ENCODE measurements at places on chromosomes 6 and 20.

- DNase-seq: no peak
Measured at GRCh38 chr6:38273325-38273724, 366.4 kb downstream of the BTBD9 start.

DNA sequence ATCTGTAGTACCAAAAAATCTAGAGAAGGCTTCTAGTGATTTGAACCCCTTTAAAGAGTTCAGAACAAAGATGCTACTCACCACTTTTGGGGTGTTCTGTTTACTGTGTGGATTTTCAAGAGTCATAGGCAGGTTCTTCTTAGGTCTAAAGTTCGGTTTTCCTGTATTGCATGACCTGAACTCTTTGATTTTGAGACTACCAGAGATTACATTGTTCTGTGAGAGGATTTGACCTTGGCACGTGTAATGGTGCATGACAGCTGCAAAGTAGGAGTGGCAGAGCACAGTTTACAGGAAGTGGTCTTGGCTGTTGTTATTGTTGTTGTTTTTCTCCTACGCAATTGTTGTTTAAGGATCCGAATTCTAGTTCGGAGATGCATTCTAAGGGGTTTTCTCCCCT lies 592.7 kb downstream of the EPHA7 start:
- DNase-seq: no peak

DNA sequence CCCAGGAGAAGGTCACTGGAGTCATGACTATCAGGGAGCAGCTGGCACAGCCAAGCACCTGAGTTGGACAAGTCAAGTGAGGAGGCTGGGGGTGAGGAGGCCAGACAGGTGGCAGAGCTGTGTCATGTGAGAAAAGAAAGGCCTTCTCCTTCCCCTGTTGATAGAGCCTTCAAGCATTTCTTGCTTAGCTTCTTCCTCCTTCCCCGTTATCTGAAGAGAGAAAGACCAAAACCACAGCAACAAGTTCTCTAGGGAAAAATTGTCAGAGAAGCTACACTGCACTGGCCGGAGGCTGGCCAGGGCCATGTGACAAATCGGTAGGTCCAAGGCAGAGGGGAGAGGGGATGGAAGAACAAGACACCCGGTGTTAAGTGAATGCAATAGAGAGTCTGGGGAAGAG lies 202.1 kb upstream of the PRDM1 start:
- no peak for DNase-seq

DNA sequence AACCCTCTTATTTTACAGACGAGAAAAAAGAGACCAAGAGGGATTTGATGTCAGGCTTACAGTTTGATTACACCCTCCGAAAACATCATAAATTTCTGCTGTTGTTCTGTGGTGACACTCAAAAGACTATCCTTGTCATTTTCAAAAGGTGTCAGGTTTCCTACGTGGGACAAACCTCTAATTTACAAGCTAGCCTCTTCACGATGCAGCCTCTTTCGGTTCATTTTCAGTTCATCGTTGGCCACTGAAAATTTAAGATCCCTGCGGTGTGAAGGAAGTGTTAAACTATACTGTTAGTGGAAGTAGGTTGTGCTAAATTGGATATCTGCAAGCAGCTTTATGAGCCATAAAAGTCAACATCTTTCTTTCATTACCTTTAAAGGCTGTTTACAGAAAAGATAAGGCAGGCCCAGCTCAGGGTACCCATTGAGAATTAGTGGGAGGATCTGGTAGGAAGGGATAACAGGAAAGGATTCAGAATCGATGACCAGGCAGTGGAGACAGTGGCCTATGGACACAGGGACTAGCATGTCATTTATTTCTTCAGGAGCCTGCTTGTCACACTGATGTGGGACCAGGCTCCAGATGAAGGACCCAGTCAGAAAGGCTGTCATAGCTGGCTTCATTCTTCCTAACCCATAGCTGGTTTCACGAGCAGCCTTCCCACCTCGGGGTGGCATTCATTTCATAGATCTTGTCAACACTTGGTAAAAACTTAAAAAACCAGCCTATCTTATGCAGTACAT lies 329.1 kb upstream of the SOX4 start:
- DNase-seq: no peak

GRCh38 chr6:139064981-139065665 lies 36.6 kb downstream of the ABRACL start:
- DNase-seq: no peak

DNA sequence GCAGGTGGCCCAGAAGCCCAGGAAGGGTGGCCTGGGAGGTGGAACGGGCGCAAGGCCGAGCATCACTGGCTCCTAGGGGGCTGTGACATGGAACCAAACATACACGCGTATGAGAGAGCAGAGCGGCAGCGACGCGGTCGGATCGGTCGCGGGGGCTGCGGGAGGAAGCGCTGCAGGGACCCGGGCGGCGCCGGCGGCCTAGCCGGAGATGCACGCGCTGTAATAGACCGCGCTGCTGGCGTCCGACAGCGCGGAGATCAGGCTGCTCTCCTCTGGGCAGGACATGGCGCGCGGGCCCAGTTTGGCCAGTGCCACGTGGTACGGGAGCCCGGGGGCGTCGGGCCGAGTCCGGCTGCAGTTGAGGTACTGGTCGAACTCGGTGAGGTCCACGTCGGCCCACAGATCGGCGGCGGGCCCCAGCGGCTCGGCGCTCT lies 1.5 kb downstream of the SOX18 start:
- DNase-seq: no peak

- no peak for DNase-seq
Measured at GRCh38 chr6:158109748-158110147, 58.3 kb downstream of the SERAC1 start.

DNA sequence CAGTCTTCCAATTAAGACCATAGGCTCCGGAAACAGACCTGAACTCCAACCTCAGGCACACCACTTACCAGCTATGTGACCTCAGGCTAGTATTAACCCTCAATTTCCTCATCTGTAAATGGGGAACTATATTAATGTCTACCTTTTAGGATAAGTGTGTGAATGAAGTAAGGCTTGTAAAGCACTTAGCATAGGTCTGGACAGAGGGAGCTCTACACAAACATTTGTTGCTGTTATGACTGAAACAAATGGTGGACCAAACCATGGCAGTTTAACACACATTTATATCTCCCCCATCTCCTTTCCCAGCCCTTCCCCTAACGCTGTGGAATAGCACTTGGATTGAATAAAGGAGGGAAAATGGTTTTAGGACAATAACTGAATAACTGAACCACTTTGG lies 48.7 kb downstream of the TSHZ2 start:
- no peak for DNase-seq

GRCh38 chr6:116877743-116878142 lies 701 bp downstream of the RFX6 start:
- no peak for DNase-seq

GRCh38 chr6:143684486-143684885 lies 6.7 kb downstream of the PHACTR2 start:
- no peak for DNase-seq

GRCh38 chr20:63648190-63648589 lies 5.0 kb downstream of the STMN3 start:
- no peak for DNase-seq

- DNase-seq: no peak
Measured at GRCh38 chr20:61903575-61904340, 161.9 kb downstream of the TAF4 start.

- no peak for DNase-seq
Measured at GRCh38 chr20:62203378-62204030, 16.6 kb downstream of the HRH3 start.

DNA sequence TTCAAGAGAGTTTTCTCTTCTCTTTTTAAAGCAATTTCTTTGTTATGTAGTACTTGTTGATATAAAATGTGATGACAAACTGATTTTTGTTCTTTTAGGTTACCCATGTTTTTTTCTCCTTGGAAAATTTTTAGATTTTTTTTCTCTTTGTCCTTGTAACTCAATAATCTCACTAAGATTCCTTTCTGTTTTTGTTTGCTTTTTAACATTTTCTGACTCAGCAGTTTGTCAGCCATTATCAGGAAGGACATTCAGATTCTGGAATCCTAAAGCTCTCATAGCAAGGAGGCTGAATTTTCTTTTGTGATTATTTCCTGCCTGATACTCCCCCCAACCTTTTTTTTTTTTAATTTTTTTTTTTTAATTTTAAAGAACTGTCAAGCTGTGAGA lies 75.2 kb upstream of the CITED2 start:
- DNase-seq: no peak

GRCh38 chr6:42091718-42092023 lies 41.3 kb downstream of the TAF8 start:
- no peak for DNase-seq

- no peak for DNase-seq
Measured at GRCh38 chr20:44154521-44155001, 32.4 kb downstream of the JPH2 start.

- DNase-seq: no peak
Measured at GRCh38 chr20:15673206-15673605, 900.0 kb downstream of the KIF16B start.

GRCh38 chr6:36362551-36363370 lies 24.7 kb downstream of the ETV7 start:
- no peak for DNase-seq

- no peak for DNase-seq
Measured at GRCh38 chr20:12729326-12729725, 279.4 kb upstream of the SPTLC3 start.

DNA sequence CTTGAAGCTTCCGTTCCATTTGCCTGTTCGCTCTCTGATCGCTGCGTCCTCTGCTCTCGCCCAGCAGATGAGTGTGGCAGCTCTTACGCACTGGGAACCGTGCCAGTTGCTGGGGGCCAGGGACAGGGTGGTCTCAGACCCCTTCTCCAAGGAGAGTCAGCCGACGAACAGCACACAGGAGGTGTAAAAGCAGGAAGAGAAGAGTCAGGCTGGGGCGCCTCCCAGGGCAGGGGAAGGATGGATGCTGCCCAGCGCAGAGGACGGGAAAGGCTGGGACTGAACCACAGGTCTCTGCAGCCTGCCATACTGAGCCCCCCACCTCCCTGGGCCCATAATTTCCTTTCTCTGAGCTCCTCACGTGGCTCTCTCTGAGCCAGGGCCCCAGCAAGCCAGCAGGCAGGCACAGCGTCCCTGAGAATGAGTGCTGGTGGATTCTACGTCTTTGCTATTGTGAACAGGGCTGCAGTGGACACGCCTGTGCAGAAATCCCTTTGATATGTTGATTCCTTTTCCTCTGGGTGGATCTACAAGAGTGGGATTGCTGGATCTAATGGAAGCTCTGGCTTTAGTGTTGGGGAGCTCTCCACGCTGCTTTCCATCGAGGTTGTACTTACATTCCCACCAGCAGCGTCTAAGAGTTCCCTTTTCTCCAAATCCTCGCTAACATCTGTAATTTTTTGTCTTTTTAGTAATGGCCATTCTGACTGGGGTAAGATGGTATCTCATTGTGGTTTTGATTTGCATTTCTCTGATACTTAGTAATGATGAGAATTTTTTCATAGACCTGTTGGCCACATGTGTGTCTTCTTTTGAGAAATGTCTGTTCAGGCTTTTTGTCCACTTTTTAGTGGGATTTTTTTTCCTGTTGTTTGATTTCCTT lies 104.1 kb downstream of the PSMB1 start:
- no peak for DNase-seq
